ENCODE measurements at places on chromosomes 12 and 14.

DNA sequence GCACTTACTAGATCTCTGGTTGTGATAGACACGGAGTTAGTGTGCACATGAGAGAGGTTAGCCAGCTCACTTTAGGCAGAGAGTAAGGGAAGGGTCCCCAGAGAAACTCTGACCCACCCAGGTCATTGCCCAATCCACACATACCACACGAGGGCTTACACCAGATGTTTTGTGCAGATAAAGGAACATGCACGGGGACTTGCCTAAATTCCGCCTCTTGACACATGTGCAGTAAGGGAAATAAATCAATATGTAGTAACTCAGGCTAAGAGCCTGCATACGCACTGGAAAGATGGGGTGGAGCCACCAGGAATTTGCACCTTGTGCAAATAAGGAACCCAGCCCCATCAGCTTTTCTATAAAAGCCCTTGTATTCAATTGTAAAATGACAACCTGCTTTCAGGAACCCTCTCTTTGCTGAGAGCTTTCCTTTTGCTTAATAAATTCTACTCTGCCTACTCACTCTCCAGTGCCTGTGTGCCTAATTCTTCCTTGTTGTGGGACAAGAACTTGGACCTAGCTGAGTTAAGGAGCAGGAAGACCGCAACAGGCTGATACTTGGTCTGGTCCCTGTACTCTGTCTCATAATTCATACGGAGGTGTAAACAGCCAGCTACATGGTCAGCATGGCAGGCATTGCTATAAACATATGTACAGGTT, 120.2 kb downstream of the EMP1 start:
- no peak for DNase-seq

- DNase-seq = no peak
Measured at GRCh38 chr12:89936631-89937030, 228.0 kb upstream of the ATP2B1 start.

DNA sequence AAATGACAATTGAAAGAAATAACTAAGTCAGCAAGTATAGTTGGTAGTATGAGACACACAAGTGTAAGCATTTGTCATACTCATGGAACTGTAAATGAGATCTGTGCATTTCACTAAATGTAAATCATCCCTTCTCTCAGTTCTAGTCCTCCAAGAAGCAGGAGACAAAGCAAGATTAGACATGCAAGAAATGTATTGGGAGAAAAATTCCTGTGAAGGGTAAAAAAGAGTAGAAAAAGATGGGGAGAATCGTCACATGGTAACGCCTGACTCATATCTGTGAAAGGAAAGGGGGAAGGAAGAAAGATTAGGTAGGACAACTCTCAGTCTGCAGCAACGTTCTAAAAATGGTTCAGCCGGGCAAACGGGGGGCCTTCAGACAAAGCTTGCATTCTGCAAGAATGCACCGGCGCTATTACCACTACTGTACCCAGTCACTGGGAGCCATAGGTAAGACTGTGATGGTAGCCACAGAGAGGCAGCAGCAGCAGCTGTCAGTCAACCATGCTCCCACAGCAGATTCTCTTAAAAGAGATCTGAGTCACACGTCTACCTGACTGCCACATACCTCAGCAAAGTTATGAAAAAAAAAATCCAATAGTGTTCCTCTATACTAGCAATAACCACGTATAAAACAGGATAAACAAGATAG, 18.0 kb upstream of the RFX4 start:
- no peak for DNase-seq

DNA sequence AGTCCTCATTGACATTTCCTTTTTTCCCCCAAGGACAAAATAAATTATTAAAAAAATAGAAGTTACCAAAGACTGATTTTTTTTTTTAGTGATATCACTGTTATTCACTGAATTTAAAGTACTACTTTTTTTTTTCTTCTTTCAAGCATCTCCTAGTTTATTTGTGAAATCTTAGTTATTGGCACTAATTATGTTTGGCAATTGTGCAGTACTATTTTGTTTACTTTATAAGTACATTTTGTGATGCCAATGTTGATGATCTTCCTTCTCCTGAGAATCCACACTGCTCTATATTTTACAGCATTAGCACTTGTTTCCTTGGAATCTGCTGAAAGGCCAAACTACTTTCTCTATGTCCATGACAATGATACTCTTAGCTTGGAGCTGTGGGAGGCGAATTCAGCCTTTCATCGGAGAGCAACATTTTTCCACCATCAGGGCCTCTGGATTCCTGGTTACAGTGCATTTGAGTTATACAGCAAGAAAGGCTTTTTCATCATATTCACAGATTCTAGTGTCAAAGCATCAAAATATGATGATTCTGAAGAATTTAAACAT, 123.8 kb upstream of the PTPRQ start:
- no peak for DNase-seq

DNA sequence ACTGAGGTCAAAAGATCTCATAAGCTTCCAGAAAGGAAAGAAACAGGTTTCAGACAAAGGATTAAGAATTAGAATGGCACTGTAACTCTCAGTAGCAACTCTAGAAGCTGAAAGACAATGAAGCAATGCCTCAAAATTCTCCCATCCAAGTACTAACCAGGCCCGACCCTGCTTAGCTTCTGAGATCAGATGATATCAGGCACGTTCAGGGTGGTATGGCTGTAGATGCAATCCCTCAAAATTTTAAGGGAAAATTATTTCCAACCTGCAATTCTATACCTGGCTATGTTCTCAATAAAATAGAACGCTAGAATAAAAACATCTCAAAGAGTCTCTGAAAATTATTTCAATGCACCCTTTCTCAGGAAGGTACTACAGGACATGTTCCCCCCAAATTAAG, 19.6 kb downstream of the NOXRED1 start:
- DNase-seq = no peak

GRCh38 chr12:115697340-115697739, 580.2 kb downstream of the MED13L start:
- DNase-seq = no peak

DNA sequence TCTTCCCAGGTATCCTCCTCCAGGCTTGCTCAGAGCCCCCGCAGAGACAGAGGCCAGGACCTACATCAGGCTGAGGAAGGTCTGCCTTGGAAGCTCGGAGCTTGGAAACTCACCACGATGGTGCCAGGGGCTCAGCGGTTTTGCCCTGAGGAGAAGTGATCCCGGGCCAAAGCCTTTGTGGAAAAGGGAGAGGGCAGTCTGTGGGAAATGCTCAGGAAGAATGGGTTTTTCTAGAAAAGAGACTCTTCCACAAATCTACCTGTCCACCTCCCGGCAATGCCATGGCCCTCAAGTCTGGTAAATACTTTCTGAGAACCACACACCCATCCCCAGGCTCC, 8.0 kb downstream of the KRT2 start:
- no peak for DNase-seq

GRCh38 chr14:91729756-91730155, 2.1 kb downstream of the CATSPERB start:
- no peak for DNase-seq

DNA sequence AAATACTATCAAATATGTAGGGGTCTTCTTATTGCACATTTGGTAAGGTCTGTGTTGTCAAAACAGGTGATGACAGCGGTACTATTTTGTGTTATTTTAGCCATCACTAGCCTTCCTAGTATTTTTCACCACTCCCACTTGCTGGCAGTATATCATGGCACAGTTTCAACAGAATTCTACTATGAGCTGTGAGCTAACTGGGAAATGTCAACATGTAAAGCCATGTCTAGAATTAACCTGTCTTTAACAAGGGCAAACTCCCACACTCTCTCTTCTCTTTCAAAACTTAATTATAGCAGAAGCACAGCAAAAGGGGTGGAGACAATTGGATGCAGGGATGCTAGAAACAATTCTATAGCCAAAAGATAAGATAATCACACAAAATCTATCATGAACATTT, 253.4 kb downstream of the PAX9 start:
- no peak for DNase-seq

- no peak for DNase-seq
Measured at GRCh38 chr12:132131952-132132351, 12.2 kb downstream of the DDX51 start.

GRCh38 chr12:120971299-120972180, 6.8 kb upstream of the HNF1A start:
- no peak for DNase-seq

DNA sequence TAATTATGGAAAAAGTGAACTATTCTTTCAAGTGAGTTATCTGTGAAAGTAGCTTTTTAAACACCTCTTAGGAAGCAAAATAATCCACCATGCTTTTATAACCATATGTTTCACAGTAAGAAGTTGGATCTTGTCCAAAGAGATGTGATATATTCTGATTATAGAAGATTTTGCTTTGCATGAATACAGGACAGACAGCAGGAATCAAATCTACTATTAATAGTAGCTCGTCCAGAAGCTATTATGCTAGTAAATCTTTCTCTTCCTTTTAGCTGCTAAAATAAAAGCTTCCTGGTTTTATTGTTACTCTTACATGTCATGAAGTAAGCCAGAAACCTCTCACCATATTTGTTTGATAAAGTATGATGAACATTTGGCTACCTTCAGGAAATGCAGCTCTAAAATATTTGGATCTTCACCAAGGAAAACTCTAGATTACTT, 257.0 kb downstream of the IPO8 start:
- no peak for DNase-seq

DNA sequence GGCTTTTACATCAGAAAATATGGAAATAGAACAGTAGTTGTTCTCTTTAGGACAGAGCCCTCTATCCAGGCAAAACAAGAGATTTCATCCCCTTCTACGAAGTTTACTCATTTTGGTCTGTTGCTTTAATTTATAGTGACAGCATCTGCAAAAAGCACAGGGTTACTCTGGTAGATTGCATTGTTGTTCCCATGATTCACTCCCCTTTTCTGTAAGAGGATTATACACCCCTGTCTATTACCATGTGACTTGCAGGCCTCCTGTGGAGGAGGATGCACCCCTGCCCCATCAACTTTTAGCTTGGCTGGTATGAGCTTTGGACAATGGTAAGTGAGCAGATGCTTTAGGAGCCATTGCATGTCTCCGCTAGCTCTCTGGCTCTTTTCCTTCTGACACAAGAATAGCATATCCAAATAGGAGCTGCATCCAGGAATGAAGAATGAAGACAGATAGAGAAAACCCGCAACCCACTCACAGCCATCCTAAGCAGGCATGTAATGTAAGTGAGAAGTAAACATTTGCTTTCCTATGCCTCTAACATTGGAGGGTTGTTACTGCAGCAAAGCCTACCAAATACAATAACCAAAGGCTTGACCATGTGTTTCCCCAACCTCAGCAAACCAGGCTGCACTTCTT, 304.2 kb downstream of the AKAP6 start:
- DNase-seq = no peak

DNA sequence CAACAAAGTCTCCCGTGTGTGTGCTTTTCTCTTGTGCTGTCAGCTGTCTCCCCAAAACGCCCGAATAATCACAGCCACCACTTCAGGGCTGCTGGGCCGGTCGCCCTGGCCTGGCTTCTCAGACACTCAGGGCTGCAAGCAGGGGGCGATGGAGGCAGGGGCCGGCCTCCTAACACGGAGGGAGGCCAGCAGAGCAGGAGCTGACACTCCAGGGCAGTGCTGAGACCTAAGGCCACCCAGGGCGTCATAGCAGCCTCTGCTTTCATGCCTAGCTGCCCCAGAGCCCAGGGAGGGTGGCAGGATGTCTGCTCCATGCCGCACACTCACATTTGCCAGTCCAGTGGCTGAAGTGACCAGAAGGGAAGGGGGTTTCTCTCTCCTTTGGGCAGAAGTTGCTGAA, 25.6 kb downstream of the STX2 start:
- no peak for DNase-seq

GRCh38 chr14:53193193-53193592, 40.1 kb upstream of the DDHD1 start:
- no peak for DNase-seq

GRCh38 chr14:75277815-75278421, 710 bp upstream of the FOS start:
- DNase-seq = no peak

GRCh38 chr12:82329508-82329907, 28.7 kb downstream of the CCDC59 start:
- DNase-seq = no peak

DNA sequence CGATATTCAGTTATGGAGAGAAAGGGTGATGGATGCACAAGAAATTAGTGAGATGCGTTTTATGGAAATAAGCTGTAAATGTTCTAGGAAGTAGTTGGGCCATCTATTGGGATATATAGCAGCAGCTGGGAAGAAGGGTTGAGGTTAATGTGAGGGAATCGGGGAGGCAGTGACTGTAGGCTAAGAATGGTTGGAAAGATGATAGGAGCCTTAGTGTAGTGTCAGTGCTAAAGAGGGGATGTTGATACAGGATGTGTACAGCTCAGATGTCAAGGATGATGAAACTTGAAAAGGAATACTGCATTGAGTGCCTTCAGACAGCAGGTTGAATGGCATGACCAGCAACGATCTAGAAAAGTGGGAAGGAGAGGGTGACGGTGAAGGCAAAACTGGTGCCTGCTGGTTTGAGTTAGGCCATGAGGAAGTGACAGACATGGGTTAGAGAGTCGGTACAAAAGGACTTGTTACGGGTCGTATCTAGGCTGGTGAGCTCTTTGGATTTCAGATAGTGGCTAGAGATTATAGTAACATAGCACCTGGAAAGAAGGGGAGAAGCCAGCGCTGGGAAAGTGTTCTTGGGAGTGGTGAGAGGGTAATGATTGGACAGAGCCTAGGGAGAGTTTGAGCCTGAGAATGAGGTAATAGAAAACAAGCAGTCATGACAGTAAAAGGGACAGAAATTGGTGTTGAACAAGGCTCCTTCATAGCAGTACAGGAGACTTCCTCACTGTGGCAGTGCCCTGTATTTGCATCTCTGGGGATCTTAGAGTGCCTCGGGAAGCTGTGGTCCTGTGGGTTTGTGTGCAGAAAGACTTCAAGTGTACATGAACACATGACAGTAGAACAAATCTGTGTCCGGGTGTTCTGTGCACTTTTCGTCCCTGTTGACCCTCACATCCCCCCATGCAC, 9.6 kb downstream of the MARS1 start:
- DNase-seq = no peak

GRCh38 chr14:80901260-80901659, 40.3 kb downstream of the CEP128 start:
- no peak for DNase-seq

DNA sequence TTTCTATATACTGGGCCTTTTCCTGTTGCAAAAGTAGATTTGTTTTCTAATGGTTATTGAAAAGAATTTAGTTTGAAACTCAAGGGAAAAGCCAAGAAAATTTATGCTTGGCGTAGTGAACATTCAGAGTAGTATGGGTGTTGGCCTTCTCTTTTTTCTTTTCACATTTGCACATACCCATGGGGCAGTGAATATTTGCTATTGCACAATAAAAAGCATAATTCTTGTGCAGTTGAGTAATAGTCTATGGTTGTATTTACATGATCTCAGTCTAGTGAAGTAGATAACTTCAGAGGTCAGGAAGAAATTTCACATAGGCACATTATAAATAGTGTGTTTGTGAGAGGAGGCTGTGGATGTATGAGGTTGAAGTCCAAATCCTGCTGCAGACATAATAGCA, 158.1 kb downstream of the FLRT2 start:
- no peak for DNase-seq

GRCh38 chr12:55908726-55909512, 18.8 kb downstream of the PYM1 start:
- no peak for DNase-seq

DNA sequence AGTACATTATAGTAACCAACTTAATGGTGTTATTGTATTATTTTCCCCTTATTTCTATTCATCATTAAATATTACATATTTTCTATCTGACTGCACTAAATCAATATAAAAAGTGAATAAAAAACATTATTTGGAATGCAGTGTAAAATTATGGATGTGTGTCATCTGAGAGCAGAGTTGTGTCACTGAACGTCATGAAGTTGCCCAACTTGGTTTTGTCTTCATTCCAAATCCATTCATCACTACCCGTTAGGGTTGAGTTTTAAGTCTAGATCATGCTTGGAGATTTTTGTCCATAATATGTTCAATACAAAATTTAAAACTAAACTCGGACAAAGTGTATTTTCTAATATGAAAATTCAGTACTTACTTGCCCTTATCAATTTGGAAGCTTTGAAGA, 16.1 kb downstream of the KLRF1 start:
- no peak for DNase-seq
